ENCODE measurements at places on chromosomes 4 and X. TPM values are rescaled to one million over a fixed set of nuclear protein-coding genes. Genes with fewer than 3 reads are reported as not detected.

DNA sequence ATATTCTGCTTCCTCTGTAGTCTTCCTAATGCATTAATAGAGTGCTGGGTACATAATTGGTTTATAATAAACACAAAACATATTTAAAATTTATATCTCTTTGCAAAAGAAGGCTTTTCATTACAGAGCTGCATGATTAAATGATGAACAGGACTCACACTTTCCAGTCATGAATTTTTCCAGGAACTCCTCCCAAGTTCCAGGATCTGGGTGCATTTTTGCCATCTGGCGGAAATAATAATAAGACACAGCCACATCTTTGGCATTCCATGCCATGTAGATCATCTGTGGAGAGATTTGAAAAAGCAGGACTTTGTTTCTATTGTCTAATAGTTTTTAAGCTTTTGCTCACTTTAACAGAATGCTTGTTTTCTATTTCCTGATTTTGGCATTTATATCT lies 40.2 kb upstream of the SULT1B1 start:
- no peak for DNase-seq

GRCh38 chr4:48756689-48757220 lies 23.3 kb downstream of the FRYL start:
- no peak for DNase-seq

DNA sequence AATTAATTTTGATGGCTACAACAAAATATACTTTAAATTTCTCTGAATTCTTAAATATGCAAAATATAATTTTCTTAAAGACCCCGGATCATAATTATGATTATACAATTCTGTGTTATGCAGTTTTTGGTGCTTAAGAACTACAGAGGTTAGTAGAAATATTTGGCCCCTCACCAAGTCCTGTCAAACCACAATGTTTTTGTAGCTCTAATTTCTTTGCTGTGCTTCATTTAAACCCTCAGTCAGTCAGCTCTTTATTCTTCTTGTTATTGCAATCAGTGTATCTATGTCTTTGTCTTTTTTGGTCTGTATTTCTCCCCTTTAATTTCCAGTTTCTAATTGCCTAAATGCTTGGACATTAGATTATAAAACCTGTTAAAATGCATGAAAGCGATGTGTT lies 186.1 kb downstream of the CAMK2D start:
- no peak for DNase-seq

- no peak for DNase-seq
Measured at GRCh38 chrX:49287665-49288064, 15.8 kb upstream of the GAGE10 start.

DNA sequence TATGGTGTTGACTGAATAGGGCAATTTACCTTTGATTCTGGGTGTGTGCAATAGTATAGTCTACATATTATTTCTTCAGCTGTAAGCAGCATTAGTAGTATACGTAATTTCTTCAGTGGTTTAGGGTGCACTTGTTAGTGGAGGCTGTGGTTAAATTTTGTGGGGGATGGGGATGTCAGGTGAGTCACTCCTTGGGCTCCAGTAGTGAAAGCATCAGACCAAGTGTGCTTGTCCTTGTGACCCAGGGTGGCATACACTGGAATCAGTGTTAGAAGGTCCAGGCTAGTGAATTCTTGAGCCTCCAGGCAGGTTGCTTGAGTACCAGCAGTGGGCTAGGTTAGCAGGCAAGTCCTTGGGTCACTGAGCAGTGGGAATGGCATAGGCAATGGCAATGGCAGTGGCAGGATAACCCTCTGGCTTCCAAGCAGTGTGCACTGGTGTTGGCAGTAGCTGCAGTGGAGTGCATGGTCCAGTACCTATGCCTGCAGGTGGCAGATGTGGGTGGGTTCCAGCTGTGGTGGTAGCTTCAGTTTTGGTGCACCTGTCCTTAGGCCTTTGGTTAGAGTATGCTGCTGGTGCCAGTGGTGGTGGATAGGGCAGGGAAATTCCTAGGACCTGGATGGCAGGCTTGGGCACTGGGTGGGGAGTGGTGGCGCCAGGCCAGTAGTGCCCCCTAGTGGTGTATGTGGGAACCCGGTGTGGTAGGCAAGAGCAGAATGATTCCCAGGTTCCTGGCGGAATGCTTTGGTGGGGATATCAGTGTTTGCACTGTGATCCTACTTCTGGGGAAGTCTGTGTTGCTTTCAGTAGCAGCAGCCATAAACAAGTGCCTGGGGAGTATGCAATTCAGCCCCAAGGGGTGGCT lies 531.0 kb downstream of the SMARCA1 start:
- DNase-seq: no peak

- no peak for DNase-seq
Measured at GRCh38 chrX:3312109-3312508, 34.3 kb downstream of the MXRA5 start.

- no peak for DNase-seq
Measured at GRCh38 chr4:3320361-3321023, 27.7 kb downstream of the RGS12 start.

Gene TMEM187
- total RNA-seq: 6.7 TPM

Gene KCNIP4
- total RNA-seq: 30.4 TPM

Gene RAB39B
- total RNA-seq: 20.9 TPM

Data from glutamatergic neuron (in vitro differentiated cells).